ENCODE measurements at places on chromosomes 5 and 9.

DNA sequence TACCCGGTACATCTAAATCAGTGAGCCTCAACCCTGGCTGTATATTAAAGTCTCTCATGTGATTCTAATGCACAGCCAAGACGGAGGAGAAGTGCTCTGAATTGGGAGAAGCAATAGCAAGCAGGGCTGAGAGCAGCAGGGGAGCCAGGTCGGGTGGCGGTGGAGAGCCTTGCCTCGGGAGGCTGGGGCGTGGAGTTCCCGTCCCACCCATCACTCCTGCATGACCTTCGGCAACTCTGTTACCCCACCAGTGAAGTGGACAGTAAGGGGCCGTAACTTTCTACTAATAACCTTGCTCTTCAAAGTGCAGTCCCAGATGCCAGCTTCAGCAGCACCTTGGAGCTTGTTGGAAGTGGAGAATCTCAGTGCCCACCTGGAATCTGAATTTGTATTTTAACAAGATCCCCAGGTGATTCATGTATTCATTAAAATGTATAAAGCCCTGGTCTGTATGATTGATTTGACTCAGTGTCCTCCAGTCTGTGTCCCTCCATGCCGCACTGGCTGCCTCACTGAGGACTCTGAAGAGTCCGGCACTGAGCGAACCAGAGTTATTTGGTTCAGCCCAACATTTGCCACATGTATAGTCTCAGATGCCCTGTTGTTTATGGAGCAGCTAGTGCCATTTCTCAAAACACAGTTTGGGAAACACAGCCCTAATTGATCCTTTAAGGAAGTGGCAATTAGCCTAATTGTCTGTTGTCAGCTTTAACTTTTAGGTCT, 6.5 kb downstream of the ERGIC1 start:
- DNase-seq: no peak

- no peak for DNase-seq
Measured at GRCh38 chr5:101585366-101585765, 682.3 kb upstream of the ST8SIA4 start.

DNA sequence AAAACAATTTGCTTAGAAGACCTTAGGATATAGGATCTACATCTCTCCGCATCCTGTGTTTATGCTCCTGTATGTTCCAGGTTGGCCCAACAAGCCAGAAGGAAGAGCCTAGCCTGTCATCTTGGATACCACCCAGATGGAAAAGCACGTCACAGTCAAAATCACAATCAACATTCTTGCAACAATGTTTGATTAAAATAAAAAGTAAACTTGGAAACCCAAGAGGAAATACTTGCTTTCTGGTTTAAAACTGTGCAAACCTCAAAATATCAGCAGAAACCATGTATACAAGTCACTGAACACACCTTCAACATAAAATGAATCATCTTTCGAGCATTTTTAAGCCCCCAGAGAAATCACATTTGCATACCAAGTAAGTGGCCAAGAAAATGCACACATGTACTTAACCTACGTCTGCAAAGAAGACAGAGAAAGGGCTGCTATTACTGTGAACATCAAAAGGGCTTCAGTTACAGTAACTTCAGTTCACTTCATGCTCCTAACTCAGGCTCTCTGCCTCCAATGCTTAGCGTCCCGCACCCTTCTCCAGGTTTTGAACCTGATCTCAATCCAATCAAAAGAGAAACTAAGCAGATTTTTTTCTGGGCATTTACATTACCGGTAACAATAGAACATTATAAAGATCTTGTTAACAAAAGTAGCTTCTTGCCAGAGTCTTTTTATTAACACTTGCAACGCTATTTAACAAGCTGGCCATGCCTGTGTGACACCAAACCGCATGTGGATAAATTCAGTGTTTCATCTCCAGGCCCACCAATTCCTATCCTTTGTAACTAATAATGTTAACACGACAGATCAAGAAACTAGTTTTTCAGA, 1.3 kb downstream of the ENC1 start:
- DNase-seq: no peak

- DNase-seq: no peak
Measured at GRCh38 chr5:75611311-75612225, at the start of gene ANKDD1B. TSS of gene ANKDD1B (plus strand) at chr5:75611453. CDS start at chr5:75611635, 182 bp downstream.

DNA sequence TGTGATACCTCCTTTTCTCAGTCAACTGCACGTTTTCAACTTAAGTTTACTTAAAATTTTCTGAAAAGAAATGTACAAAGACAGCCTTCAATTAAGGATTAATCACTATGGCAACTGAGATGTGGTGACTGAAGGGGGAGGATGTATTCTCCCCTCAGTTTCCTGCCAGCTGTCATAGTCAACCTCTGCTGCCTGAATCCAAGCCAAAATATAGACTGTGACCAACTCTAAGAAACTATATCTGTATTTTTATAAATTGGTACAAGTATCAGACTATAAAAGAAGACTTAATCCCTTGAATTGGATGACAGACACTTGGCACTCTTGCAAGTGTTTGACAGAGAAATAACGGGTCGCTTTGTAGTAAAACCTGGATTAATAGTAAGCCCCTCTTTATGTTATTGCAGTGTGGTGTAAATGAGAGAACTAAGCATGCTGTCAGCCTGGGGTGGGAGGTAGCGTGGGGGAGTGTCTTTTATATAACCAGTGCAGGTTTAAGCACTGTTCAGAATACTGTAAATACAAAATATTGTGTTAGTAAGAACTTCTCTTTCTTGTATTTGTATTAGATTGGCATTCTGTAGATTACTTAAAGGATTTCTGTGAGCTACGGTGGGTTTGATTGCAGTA, 106.4 kb downstream of the ERCC6L2 start:
- DNase-seq: no peak

- DNase-seq: no peak
Measured at GRCh38 chr9:136784249-136784996, 6.7 kb upstream of the TMEM141 start.

GRCh38 chr9:136516191-136516654, 29.6 kb downstream of the NOTCH1 start:
- DNase-seq: no peak

DNA sequence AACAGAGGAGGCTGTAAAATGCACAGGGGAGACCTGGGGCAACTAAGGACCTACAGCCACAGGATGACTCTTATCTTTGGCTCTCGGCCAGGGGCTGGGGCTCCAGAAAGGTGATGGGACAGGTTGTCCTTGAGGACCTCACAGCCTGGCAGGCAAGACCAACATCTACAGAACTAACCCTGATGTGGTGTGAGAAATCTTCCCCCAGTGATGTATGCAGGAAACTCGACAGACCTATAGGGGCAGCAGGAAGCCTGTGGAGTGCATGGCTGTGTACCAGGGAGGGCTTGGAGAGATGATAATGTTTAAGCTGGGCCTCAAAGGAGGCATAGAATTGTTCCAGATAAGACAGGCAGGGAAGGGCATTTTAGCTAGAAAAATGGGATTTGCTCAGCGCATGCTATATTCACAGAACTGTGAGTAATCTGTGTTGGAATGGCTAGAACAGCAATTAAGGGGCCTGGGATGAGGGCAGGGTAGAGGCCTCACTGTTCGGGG, 68.5 kb upstream of the SLC25A51 start:
- DNase-seq: no peak

GRCh38 chr9:16098306-16098705, 545.5 kb downstream of the CCDC171 start:
- DNase-seq: no peak

GRCh38 chr9:100375658-100376057, 22.9 kb upstream of the TEX10 start:
- DNase-seq: no peak

- DNase-seq: no peak
Measured at GRCh38 chr5:139705655-139706587, 57.8 kb downstream of the CXXC5 start.

- no peak for DNase-seq
Measured at GRCh38 chr9:133090752-133091385, 29.1 kb downstream of the CEL start.

DNA sequence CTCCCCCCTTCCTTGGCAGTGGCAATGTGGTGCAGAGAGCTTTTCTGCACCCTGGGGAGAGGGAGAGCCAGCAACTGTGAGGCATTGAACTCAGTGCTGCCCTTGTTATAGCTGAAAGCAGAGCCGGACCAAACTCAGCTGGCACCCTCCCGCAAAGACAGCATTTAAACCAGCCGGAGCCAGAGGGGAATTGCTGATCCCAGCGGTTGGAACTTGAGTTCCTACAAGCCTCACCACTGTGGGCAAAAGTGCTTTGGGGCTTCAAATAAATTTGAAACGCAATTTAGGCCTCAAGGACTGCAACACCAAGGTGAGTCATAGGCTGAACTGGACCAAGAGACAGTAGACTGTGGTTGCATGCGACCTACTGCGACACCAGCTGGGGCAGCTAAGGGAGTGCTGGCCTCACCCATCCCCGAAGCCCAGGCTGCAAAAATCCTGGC, 207.6 kb upstream of the CDKN2B start:
- DNase-seq: no peak

DNA sequence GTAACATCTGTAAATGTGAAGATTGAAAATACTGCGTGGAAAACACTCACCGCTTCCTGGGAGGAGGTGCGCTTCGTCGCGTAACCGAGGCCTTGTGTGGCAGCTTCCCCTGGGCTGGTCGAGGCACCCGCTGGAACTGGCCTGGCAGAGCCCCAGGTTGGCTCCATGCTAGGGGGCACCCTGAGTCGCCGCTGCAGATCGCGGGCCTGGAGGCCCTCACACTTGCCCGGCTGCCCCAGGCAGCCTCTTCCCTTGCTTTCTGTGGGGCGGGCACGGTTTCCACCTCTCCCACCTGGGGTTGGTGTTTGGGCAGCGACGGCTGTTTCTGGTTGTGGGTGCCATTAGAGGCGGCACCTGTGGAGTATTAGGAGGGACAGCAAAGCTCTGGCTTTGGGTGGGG, 852 bp downstream of the ZNF354C start:
- no peak for DNase-seq

DNA sequence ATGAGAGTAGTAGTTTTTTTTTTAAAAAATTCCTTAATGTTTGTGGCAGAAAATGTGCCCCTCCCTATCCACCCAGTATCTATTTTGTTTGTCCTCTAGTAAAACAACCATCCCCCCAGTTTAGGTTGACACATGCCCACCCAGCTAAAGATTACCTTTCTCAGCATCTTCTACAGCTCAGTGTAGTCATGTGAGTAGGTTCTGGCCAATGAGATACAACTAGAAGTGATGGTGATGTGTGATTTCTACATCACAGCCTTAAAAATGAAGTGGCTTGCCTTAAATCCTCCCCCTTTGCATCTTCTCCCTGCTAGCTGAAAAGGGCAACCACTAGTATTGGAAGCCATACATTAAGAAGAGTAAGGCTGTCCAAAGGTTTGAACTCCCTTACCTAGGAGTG, 14.9 kb downstream of the CHD1 start:
- DNase-seq: no peak

- DNase-seq: no peak
Measured at GRCh38 chr5:163498886-163499285, 6.5 kb upstream of the MAT2B start.

DNA sequence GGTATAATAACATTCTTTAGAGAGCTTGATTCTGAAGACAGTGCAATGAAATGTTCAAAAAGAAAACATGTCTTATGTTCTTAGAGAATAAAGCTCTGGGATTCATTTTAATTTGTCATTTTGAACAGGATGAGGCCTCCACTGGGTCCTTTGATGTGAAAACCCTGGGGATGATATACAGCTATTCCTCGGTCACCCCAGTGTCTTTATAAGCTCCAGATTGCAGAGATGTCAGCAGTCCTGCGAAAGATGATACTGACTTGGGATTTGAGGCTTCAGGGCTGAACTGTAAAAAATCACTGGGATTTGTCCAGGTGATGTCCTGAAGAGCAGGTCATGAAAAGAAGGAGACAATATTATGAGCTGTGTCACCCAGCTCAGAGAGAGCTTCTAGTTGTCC, 529.7 kb upstream of the ZNF608 start:
- DNase-seq: no peak

DNA sequence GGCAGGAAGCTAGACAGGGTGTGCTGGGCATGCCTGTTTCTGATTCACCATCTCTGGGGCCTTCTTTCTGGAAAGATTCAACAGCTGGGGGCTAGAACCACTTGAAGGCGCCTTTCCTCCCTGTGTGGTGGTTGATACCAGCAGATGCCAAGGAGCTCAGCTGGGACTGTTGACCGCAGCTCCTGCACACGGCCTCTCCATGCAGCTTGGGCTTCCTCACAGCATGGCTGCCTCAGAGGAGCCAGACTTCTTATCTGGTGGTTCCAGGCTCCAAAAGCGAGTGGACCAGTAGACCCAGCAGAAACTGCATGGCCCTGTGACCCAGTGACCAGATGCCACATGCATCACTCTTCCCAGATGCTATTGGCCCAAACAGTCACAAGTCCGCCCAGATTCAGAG, 74.7 kb upstream of the COL5A1 start:
- DNase-seq: no peak

GRCh38 chr5:59540366-59540765, 353.2 kb downstream of the PDE4D start:
- DNase-seq: no peak

DNA sequence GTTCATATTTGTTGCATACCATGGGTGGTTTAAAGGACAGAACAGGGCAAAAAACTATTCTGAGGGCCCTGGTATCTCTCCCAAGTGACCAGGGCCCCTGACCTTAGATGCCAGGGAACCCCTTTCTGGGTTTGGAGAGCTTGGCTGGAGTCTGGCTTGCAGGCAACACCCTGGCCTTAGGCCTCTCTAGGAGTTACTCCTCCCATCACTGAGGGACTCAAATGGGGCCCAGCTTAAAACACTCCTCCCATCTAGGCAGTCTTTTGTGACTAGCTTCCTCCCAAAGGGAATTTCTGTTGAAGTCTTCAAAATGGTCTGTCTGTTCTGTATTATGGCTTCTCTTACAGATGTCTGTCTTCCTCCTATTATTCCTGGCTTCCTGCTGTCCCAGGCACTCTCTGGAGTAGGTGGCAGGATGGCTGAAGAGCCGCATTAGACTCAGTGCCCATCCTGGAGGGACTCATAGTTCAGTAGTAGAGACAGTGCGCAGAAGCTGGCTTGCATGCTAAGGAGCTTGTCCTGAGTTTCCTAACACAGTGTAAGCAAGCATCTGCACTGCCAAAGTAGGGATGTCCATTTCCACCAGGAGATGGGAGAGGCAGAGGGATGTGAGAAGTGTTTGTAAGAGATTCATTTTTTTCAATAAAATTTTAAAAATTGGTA, 10.0 kb downstream of the COL15A1 start:
- DNase-seq: no peak

GRCh38 chr9:19156026-19156474, 28.8 kb upstream of the PLIN2 start:
- peak; percentile 14 for DNase-seq

- no peak for DNase-seq
Measured at GRCh38 chr9:70954596-70955143, 166.8 kb downstream of the TRPM3 start.

- no peak for DNase-seq
Measured at GRCh38 chr5:156914371-156914737, 48.7 kb downstream of the TIMD4 start.

- no peak for DNase-seq
Measured at GRCh38 chr5:41908374-41909079, 4.4 kb downstream of the RIMOC1 start.

Measured in activated CD4-positive, alpha-beta T cell treated with anti-CD3 and anti-CD28 coated beads, Interleukin-2, amount 50 U/mL, for 48 hours (primary cell).